ENCODE measurements at places on chromosomes 6 and 20. TPM values are rescaled to one million over a fixed set of nuclear protein-coding genes. Genes with fewer than 3 reads are reported as not detected.

DNA sequence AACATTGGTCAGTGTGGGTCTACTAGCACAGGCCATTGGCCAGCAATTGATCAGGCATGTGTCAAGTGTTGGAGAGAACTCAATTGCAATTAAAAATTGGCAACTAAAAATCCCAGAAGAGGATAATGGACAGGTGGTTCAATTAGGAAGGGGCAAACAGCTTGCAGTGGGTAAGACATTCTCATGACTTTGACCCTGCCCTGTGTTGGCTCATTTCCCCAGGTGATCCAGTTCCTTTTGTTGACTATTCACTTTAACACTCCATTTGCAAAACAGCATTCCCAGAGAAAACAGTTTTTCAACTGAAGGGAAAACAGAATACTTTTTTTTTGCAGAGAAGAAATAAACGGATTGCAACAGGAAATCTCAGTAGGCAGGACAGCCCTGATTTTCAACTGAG is 28.9 kb upstream of the SCGN start:
- DNase-seq, result no peak

Gene LINC00237
- not detected for polyA plus RNA-seq

- DNase-seq, result no peak
Measured at GRCh38 chr6:162082520-162082919, 645.0 kb downstream of the PRKN start.

DNA sequence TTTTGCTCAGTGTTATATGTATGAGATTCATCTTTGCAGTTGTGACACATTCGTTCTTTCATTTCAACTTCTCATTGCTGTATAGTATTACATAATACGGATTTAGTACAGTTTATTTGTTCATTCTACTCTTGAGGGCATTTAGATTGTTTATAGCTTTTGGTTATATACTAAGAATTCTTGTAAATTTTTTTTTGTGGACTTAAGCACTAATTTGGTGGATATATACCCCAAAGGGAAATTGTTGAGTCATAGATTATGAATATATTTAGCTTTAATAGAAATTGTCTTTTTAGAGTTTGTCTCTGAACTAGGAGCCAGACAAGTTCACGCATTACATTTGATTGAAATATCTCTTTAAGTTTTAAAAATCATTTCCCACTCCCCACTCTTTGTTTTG is 79.6 kb downstream of the DNAH8 start:
- DNase-seq, result no peak

- no peak for DNase-seq
Measured at GRCh38 chr6:43996618-43997344, 130.5 kb downstream of the MRPL14 start.

DNA sequence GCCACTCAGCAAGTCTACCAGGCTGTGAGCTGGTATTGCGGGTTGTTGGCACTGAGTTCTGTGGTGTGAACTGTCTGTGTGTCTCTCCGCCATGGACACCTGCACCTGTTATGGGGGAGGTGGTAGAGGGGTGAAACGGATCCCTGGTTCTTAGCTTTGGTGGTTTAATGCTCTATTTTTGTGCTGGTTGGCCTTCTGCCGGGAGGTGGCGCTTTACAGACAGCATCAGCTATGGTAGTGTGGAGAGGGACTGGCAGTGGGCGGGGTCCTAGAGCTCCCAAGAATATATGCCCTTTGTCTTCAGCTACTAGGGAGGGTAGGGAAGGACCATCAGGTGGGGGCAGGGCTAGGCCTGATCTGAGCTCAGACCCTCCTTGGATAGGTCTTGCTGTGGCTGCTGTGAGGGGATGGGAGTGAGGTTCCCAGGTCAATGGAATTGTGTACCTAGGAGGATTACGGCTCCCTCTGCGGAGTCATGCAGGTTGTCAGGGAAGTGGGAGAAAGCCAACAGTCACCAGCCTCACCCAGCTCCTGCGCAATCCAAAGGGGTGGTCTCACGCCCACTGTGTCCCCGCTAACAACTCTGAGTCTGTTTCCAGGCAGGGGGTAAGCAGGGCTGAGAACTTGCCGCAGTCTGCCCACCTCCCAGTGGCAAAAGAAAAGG is 154.3 kb downstream of the CCDC170 start:
- DNase-seq, result no peak

GRCh38 chr20:50613438-50614169 is 77.7 kb downstream of the RIPOR3 start:
- no peak for DNase-seq

Gene COL9A3
- 0.69 TPM for polyA plus RNA-seq

Data from AG04450 (cell line).